ENCODE measurements at places on chromosomes 3 and 15. TPM values are rescaled to one million over a fixed set of nuclear protein-coding genes. Genes with fewer than 3 reads are reported as not detected.

GHRL gene
- total RNA-seq, result not detected

SAMMSON gene
- total RNA-seq, result not detected

DNA sequence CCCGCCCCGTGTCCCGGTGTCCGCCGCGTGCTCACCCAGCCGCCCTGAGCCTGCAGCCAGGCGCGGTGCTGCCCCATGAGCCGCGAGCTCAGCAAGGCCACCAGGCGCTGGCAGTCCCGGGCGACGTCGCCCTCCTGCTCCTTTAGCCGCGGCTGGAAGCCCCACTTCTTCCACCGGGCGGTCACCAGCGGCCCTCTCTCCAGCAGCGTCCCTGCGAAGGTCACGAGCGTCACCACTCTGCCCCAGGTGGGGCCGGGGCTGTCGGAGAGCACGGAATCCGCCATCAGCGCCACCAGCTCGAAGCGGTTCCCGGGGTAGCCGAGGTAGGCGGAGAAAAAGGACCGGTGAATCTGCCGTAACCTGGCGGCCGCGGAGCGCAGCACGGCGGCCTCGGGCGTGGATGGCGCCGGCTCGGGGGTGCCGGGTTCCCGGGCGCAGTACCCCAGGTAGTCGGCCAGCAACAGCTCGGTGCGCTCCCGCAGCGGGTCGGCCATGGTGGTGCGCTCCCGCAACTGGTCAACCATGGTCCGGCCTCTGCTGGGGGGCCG is 298 bp downstream of the BCL2L10 start:
- no peak for DNase-seq

GRCh38 chr15:84871428-84871985 is 13.0 kb upstream of the SLC28A1 start:
- no peak for DNase-seq

SI gene
- total RNA-seq, result not detected

DNA sequence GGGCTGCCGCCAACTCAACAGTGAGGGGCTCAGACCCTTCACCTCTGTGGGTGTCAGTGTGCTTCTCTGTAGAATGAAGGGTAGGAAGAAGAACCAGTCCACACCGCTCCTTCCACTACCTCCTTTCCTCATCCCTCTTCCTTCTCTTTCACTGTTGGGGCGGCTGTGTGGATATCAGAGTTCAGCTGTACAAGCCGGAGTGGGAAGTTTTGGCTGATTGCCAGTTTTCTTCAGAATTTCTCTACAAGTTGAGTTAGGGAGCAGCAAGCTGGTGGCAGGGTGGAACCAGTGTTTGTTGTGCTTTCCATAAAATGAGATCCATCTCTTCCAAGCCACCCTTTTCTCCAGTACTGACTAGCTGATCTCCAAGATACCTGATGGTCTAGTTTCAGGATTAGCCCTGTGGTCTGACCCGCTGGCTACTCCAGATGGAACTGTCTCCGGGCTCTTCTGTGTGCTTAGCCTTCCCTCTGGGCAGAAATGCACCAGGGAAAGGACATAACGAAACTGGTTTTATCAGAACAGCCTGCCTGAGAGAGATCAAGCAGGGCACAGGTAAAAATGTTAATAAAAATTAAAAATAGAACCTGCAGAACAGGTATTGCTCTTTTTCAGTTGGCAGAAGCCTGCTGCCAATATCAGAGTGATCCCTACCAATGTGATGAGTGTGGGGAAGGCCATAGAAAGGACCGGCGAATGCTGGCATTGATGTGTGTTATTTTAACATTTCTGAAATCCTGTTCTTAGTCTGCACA is 169.9 kb upstream of the TSC22D2 start:
- peak; percentile 28 for DNase-seq

DNA sequence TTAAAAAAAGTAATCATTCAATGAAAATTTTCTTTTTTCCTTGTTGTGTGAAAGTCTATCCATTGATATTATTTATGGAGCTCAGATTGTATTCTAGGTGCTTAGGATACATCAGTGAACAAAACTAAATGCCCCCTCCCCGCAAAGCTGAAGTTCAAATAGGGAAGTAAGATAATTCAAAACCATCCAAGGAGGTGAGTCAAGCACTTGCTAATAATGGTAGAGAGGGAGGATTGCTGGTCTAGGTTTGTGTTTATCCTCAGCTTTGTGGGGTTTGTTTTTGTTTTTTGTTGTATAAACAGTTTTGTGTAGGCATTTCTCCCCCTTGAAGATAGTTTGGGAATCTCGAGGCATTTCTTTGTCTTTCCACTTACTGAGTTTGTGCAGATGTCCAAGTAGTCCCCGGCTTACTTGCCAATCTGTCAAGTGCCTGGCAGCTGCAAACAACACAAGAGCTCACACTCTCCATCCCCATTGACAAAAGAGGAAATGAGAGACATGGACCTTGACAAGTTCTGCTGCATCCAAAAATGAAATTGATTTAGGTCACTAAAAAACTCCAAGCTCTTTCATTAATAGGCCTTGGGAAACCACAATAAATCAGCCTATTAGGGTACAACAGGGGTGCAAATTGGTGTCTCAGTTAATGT is 575.8 kb upstream of the TBL1XR1 start:
- DNase-seq, result no peak

DNA sequence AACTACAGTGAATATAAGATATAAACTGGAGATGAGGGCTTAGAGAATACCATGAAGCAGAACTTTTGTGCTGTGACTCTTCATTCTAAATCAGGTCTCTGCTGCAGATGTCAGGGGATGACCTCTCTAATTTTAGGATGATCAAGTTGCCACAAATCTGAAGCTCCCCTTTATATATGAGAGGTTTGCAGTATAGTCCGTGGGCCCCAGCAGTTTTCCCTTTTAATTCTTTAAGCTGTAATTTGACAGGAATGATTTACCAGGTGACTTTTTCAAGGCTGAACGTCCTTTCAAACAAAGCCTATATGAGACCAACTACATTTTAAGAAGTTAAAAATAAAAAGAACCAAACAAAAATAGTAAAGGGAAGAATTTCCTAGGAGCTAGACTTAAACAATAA is 4.9 kb upstream of the PLOD2 start:
- DNase-seq, result no peak

DNA sequence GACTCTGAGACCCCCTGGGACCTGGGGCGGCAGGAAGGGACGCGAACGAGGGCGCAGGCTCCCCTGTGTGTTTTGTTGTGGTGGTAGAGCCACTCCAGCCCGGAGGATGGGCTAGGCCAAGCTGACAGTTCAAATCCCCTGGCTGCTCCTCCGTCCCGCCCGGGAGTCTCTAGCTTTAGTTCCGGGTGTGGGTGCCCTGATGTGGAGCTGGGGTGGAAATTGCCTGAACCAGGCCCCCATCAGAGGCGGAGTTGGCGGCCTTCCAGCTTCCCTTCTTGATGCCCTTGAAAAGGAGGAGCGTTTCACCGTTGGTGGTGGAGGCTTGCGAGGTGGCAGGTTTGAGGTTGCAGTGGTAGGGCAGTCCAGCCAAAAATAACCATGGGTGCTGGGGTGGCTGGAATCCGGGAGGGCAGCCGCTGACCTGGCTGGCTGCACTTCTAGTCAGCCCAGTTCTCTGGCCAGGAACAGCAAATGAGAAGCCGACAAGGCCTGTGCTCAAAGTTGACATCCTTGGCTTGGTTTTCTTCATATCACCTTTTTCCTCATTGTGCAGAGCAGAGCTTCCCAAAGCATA is 817 bp downstream of the CLK3 start:
- peak; percentile 82 for DNase-seq

PLA2G4F gene
- total RNA-seq, result not detected

- DNase-seq, result no peak
Measured at GRCh38 chr3:101828276-101828675, 21.0 kb upstream of the NFKBIZ start.

DNA sequence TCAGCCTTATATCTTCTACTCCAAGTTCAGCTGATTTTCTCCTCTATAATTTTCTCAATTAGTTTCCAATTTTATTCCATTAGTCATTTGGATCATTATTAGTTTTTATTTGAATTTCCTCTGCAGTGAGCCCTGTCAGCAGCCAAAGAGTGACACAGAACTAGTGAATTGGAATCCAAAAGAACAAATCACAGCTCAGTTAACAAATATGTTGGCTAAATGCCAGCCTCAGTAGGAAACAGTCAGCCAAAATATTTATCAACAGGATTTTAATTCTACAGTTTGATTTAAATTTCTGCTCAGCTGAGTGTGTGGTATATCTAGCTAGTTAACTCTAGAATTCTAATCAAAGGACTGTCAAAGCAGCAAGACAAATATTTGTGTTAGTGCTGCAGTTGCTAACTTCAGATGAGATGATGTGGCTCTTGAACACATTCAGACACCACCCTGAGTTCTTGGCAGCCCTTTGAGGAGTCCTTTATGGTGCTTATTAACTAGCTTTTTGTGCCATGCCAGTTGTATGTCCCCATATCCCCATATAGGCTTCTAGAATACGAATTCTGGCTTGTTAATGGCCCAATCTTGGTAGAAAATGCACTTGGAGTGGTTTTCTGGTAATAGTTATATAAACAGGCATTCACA is 194.5 kb downstream of the CPNE4 start:
- DNase-seq, result no peak

PLA2G4E gene
- total RNA-seq, result not detected

- peak; percentile 56 for DNase-seq
Measured at GRCh38 chr15:101372149-101372577, 77.1 kb upstream of the SNRPA1 start.

GRCh38 chr3:10224794-10225665 is 23.2 kb upstream of the TATDN2 start:
- peak; percentile 91 for DNase-seq

SPTBN5 gene
- under 0.01 TPM for total RNA-seq

DNA sequence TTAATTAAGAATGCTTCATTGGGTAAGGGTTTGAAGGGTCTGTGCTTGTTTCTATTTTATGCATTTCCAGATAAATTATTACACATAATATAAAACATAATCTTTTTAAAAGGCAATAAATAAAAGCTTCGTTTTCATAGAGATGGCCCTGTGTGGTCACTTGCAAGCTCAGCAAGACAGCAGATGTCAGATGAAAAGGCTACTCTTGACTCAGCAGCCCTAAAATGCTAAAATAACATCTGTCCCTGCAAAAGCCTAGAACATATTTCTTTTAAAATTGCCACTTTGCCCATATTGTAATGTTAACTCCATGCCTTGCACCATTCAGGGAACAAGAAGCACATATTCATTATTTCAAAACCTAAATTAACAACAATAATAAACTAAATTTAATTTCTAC is 349.4 kb downstream of the CNTN3 start:
- no peak for DNase-seq

RASL12 gene
- not detected for total RNA-seq

GRCh38 chr15:98682992-98683701 is 34.8 kb downstream of the IGF1R start:
- no peak for DNase-seq
